Activated naive CD8-positive, alpha-beta T cell treated with anti-CD3 and anti-CD28 coated beads for 36 hours (primary cell): ENCODE measurements at places on chromosomes 16 and 17.
A peak's percentile ranks its signal among the peaks of the same experiment; 100 is the strongest.

- DNase-seq = no peak
Observed at GRCh38 chr17:11610999-11611566, 12.8 kb downstream of the DNAH9 start.

DNA sequence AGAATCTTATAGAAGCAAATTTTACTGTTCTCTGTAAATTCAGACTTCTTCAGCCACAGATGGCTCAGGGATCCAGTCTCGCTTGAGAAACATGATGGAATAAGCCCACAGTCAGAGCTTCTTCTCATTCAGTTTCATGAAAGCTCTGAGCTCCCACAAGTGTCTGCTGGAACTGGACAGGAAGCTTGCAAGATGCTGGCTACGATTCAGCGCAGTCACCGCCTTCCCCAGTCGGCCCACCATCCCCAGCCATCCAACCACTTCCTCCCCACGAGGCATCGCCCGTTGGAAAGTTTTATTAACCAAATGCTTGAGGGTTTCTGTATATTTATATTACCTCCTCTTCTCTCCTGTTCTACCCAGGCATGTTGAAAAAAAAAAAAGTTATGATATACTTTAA is 171.7 kb downstream of the ZFHX3 start:
- peak; percentile 39 for DNase-seq

DNA sequence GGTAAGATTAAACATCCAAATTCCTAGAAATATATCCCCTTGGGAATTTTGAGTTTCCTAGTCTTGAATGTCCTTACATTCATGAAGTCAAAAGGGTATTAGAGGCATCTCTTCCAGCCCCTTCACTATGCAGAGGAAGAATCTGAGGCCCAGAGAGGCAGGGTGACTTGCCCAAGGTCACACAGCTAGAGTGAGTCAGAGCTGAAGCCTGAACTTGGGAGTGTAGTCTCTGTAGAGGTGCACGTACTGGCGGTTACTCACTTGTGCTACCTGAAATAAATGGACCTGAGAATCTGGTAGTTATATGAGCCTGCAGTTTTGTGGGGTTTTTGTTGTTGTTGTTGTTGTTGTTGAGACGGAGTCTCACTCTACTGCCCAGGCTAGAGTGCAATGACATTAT is 164.0 kb downstream of the XYLT1 start:
- DNase-seq = no peak

- DNase-seq = no peak
Observed at GRCh38 chr17:16135461-16135860, 79.9 kb downstream of the NCOR1 start.

- no peak for DNase-seq
Observed at GRCh38 chr17:66632731-66633130, 202.2 kb upstream of the CACNG5 start.

- DNase-seq = no peak
Observed at GRCh38 chr16:8819411-8820034, 21.9 kb downstream of the PMM2 start.
